ENCODE measurements at places on chromosomes 3 and 15. TPM values are rescaled to one million over a fixed set of nuclear protein-coding genes. Genes with fewer than 3 reads are reported as not detected.

Gene ARHGAP31
- 12.4 TPM for polyA plus RNA-seq

Gene ALG3
- 37.0 TPM for polyA plus RNA-seq

Gene GMPS
- polyA plus RNA-seq = 79.1 TPM

GRCh38 chr3:175421902-175422301, 562.8 kb downstream of the NAALADL2 start:
- no peak for DNase-seq

Gene CYP1A2
- polyA plus RNA-seq = 0.18 TPM

GRCh38 chr3:78846718-78847117, 921.1 kb downstream of the ROBO1 start:
- no peak for DNase-seq

Gene CLRN1
- not detected for polyA plus RNA-seq

- no peak for DNase-seq
These were observed 4.7 kb downstream of the GLDN start for GRCh38 chr15:51346136-51346535.

Gene UACA
- polyA plus RNA-seq = 120 TPM

- DNase-seq = no peak
These were observed 1.2 kb upstream of the ZBTB20 start for GRCh38 chr3:115148142-115148790.

Gene ARPIN
- polyA plus RNA-seq = 33.1 TPM

Gene OR5K2
- polyA plus RNA-seq = 1.2 TPM

Gene LZTFL1
- 69.8 TPM for polyA plus RNA-seq

DNA sequence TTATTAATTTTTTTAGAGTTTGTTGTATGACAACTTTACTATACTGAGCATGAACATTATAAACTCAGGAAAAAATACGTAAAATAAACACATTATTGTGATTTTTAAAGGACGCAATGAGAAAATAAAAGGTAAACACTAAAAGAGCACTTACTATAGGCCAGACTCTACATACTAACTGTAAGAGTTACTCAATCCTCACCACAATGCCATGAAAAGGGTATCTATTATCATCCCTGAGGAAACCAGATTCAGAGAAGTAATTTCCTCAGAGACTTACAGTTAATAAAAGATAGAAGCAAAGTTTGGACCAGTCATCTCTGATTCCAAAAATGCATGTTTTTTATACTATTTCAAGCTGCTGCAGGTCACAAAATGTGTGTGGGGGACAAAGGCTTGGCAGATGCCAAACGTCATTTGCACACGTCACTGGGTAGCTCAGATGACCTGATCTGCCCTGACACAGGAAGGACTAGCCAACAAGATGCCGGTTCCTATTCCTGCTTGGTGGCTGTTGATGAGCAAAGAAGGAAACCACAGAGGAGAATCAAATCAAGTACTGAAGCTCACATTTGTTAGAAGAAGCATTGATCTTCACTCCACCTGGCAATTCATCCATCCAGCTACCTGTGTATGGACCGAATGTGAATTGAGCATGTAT, 42.3 kb downstream of the KLHL6 start:
- no peak for DNase-seq

Gene TAGLN3
- polyA plus RNA-seq = 2.3 TPM

Gene IL17RC
- 38.3 TPM for polyA plus RNA-seq

Gene DNAH12
- polyA plus RNA-seq = 3.0 TPM

DNA sequence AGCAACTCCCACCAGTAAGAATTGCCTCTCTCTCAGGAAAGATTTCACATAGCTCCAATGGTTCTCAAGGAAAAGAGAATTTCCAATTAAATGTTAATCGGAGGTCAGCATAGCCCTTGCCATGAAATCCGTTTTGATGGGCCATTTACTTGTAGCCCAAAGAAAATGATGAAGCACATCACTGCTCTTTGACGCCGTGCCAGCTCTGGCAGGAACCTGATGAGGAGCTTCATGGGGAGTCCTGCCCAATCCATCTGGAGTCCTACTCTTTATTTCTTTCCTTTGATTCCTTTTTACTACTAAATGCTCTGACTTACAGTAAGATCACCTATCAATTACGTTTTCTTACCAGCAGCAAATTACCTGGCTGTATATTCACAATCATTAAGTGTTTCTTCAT, 84.7 kb downstream of the FGF12 start:
- DNase-seq = no peak

Gene IMPG2
- 0.76 TPM for polyA plus RNA-seq

Gene NME9
- 4.8 TPM for polyA plus RNA-seq

Gene SLC9A9
- 5.9 TPM for polyA plus RNA-seq

GRCh38 chr3:62793946-62794345, 81.3 kb downstream of the CADPS start:
- DNase-seq = no peak

Gene FANCI
- polyA plus RNA-seq = 56.0 TPM

Data from left kidney (tissue), 8 donors.